ENCODE measurements at places on chromosomes 13 and 19. TPM values are rescaled to one million over a fixed set of nuclear protein-coding genes. Genes with fewer than 3 reads are reported as not detected.

The ZNF324B gene
- total RNA-seq = 9.4 TPM

DNA sequence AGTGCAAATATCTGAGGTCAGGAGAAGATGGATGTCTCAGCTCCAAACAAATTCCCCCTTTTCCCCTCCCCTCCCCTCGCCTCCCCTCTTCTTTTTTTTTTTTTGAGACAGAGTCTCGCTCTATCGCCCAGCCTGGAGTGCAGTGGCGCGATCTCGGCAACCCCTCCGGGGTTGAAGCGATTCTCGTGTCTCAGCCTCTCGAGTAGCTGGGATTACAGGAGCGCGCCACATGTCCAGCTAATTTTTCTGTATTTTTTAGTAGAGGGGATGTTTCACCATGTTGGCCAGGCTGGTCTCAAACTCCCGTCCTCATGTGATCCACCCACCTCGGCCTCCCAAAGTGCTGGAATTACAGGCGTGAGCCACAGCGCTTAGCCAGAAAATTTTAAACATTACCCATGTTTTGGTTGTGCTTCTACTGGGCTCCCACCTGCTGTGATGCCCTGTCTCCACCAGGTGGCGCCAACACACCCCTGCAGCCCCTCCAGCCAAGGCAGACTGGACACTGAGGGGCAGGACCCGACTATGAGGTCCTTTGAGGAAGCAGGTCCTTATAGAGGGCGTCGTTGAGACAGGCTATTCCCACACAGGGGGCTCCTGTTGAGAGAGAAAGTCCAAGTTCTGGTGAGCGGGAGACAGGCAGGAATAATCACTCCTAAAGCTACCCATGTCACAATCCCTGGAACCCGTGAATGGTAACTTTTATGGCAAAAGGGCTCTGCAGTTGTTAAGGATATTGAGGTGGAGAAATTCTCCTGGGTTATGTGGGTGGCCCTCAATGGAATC, 6.3 kb downstream of the ERICH4 start:
- H3K4me3 ChIP-seq = peak overlapping the region; percentile 50
- no peaks in the 10 kb centered on the region for H3K27me3 ChIP-seq
- H3K27ac ChIP-seq = no peak overlapping the region
- DNase-seq = peak; percentile 56
- H3K36me3 ChIP-seq = no peaks in the 10 kb centered on the region
- H3K4me1 ChIP-seq = no peaks in the 10 kb centered on the region

- no peak overlapping the region for H3K27ac ChIP-seq
- no peak overlapping the region for H3K4me3 ChIP-seq
- no peak for DNase-seq
- H3K36me3 ChIP-seq = no peaks in the 10 kb centered on the region
- H3K4me1 ChIP-seq = 0 out of 2 replicates have a peak, but pooled peaks cover 3% of the 10 kb centered on the region
Measured at GRCh38 chr19:37914908-37915307, 7.9 kb downstream of the SIPA1L3 start.

The ZNF253 gene
- not detected for total RNA-seq

DNA sequence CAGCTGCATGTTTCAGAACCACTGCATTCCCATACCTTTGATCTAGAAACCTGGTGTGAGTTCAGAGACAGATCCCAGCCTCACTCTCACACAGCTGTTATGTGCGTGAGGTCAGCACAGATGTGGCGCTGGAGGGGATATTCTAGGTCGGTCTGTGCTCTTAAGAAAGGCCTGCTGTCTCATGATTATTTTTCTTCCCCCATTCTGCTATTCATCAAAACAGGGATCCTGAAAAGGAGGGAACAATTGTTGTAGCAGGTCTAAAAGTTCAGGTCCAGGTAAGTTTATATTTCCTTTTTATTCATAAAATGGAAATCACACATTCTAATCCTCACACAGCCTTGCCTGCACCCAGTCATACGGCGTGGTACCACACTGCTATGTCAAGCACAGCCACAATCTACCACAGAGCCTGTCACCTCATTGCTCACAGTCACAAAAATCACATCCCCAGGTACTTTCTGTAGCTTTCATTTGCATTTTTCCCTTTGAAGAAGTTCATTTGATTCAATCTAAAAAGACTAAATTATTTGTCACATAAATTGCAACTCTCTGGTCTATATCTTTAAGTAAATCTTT, 867 bp downstream of the ZNF546 start:
- no peak for DNase-seq
- no peaks in the 10 kb centered on the region for H3K27me3 ChIP-seq
- no peaks in the 10 kb centered on the region for H3K4me1 ChIP-seq
- no peaks in the 10 kb centered on the region for H3K36me3 ChIP-seq
- no peak overlapping the region for H3K27ac ChIP-seq

The GNA15 gene
- total RNA-seq = 1.5 TPM

The PINLYP gene
- total RNA-seq = 0.17 TPM

The CYP2A6 gene
- 0.57 TPM for total RNA-seq
